ENCODE measurements at places on chromosomes 7 and 10.
A peak's percentile ranks its signal among the peaks of the same experiment; 100 is the strongest.

DNA sequence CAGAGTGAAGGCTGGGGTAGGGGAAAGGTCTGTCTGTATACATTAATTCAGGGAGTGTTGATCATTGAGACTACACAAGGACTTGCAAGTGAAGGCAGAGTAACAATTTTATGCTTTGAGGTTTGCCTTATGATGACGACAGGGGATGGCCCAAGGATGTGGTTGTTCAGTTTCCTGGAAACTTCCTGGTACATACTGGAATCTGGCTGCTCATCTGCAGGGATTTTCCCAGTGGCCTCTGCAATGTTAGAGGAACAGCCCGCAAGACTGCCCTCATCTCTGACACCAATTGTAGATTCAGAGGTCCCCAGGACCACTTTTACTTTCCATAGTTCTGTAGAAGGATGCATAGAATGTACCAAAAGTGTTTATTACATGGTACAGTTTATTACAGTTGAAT, 189.6 kb downstream of the TMEM178B start:
- DNase-seq, result no peak

DNA sequence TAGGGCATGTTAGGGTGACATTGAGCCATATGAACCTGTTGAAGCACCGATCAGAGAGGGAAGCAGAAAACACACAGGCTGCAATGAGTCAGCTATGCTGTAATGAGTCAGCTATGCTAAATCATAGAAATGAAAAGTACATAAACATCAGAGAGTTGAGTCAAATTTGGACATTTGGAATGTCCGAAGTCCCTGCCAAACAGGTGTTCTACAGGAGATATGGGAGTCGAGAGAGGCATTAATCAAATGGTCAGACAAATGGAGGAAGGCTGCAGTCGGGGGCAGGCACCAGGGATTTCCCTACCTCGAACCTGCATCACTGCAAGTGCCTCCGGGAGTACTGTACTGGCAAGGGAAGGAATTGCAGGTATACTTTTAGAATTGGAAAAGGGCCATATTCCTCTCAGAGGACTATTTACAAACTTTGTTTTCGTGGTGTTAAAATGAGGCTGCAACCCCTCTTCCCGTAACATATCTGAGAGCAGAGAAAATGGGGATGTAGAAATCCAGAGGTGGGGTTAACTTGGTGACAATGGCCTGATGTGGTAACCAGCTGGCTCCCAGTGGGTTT, 8.8 kb upstream of the ZC3HAV1 start:
- peak; percentile 47 for DNase-seq

GRCh38 chr10:17010363-17011145, 119.1 kb downstream of the CUBN start:
- DNase-seq, result no peak

DNA sequence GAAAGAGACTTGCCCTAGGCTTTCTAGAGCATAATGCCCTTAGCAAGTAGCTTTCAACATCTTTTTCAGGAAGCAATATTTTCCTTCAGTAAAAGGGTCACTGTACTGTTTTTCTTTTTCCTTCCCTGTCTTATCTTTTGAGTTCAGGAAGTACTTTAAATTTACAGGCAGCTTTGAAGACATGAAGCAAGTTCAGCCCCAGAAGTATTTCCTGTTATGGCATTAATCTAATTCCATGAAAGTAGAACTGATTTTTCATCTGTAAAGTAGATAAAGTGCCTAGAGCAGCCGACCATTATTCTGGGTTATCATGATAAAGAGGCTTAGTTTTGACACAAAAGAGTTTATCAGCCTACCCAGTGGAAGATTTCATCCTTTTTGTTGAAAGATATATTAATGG, 288.2 kb downstream of the ADK start:
- no peak for DNase-seq

- no peak for DNase-seq
Observed at GRCh38 chr10:121478556-121478955, 119.7 kb downstream of the FGFR2 start.

DNA sequence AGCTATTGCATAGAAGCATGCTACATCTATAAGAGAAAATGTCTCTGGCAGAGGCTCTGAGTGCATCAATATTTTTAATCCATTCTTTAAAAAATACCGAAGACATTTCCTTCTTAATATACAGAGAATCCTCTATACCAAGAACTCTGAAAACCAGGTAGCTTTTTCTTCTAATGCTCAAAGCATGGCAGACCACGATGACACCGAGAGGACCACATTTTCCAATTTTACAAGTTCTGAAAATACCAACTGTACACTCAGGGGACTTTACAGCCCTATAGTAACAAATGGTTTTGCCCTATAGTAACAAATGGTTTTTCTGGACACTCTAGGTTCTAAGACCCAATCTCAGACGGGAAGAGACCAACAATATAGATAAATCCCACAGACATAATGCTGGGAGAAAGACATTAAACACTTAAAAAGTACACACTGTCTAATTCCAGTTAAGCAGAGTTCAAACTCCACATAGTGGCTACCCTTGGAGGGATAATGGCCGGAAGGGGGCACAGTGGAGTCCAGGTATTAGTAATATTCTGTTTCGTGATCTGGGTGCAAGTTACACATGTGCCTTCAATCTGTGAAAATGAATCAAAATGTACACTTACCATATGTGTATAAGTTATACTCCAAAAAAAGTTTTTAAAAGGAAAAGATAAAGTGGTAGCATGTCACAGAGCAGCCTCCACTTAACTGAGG, 26.2 kb downstream of the CCDC6 start:
- no peak for DNase-seq

DNA sequence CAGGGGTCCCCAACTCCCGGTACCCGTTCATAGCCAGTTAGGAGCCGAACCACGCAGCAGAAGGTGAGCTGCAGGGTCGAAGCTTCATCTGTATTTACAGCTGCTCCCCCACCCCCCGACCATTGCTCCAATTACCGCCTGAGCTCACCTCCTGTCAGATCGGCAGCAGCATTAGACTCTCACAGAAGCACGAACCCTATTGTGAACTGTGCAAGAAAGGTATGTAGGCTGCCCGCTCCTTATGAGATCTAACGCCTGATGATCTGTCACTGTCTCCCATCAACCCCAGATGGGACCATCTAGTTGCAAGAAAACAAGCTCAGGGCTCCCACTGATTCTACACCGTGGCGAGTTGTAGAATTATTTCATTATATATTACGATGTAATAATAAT, 14.6 kb upstream of the AZGP1 start:
- no peak for DNase-seq

DNA sequence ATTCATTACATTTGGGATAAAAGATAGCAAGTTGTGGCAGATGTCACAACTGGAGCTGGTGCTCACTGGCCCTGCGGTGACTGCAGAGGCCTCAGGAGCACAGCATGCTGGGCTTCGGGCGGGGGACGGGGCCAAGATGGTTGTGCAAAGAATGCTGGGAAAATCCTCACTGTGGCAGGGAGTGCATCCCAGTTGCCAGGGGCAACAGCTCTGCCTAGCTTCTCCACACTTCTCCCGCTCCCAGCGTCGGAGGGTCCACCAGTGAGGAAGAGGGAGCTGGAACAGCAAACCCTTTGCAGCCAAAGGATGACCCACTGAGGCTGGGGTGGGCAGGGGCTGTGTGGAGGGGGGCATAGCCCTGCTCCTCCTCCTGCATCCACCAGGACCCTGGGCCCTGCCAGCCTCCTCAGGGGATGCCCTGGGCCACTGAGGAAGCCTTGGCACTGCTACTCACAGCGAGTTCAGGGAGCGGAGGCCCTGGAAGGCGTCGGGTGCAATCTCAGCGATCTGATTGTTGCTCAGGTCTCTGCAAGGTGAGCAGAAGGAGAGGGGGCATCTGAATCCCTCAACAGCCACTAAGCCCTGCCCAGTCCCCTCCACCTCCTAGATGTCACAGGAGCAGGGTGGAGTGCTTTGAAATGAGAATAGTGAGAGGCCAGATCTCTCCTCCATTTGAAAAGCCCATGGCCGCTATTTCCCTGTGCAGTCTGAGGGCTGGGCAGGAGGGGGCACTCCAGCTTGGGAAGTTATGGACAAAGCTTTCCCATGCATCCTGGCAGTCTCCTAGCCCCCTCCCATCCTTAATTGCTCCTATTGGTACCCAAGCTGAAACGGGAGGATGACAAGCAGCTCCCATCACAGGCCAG, 126.5 kb downstream of the SLIT1 start:
- DNase-seq, result no peak

DNA sequence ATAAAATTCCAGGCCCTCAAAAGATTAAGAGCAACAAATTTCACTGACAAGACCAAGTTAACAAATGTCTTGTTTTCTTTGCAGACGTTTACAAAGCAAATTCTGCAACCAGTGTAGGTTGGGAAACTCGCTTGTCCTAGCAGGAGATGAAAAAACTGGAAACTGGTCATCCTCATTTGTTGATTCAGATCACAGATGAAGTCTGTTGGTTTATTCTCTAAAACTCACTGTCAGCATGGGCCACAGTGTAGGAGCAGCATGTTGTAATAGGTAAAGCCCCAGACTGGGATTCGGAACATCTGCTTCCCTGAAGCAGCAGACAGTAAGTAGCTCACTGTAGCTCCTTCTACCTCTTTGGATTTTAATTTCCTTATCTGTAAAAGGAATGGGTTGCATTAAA, 31.5 kb downstream of the PANK1 start:
- DNase-seq, result no peak

Measured in activated naive CD4-positive, alpha-beta T cell treated with Interleukin-2 at 50 U/mL for 16 hours (primary cell).